LoVo (cell line): ENCODE measurements at places on chromosomes 16 and 17.

- DNase-seq = no peak
These were observed 15.9 kb upstream of the CLEC18C start for GRCh38 chr16:70157477-70158260.

- DNase-seq = no peak
These were observed 30.4 kb downstream of the PPM1D start for GRCh38 chr17:60630352-60630751.

- DNase-seq = no peak
These were observed 119.4 kb upstream of the METRNL start for GRCh38 chr17:82959990-82960418.

DNA sequence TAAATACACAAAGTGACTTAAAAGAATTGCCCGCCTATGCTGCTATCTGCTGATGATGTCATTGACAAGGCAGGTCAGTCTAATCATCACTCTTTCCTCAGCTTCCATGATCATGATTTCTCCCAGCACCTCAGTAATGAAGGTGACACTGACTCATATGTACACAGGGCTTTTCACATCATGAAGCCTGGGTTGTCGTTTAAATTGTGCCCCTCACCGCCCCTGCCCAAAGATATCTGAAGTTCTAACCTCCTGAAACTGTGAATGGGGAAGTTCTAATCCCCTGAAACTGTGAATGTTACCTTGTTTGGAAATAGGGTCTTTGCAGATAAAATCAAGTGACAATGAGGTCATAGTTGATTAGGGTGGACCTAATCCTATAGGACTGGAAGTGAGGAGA lies 17.4 kb upstream of the GPRC5C start:
- DNase-seq = no peak

GRCh38 chr17:44346064-44346844 lies 1.2 kb downstream of the GRN start:
- no peak for DNase-seq

GRCh38 chr17:29074488-29074887 lies 31.5 kb downstream of the PIPOX start:
- no peak for DNase-seq

- peak; percentile 31 for DNase-seq
These were observed 55.9 kb downstream of the MYO18A start for GRCh38 chr17:29124135-29124924.

GRCh38 chr17:5585836-5586521 lies 1.7 kb upstream of the NLRP1 start:
- DNase-seq = peak; percentile 12

DNA sequence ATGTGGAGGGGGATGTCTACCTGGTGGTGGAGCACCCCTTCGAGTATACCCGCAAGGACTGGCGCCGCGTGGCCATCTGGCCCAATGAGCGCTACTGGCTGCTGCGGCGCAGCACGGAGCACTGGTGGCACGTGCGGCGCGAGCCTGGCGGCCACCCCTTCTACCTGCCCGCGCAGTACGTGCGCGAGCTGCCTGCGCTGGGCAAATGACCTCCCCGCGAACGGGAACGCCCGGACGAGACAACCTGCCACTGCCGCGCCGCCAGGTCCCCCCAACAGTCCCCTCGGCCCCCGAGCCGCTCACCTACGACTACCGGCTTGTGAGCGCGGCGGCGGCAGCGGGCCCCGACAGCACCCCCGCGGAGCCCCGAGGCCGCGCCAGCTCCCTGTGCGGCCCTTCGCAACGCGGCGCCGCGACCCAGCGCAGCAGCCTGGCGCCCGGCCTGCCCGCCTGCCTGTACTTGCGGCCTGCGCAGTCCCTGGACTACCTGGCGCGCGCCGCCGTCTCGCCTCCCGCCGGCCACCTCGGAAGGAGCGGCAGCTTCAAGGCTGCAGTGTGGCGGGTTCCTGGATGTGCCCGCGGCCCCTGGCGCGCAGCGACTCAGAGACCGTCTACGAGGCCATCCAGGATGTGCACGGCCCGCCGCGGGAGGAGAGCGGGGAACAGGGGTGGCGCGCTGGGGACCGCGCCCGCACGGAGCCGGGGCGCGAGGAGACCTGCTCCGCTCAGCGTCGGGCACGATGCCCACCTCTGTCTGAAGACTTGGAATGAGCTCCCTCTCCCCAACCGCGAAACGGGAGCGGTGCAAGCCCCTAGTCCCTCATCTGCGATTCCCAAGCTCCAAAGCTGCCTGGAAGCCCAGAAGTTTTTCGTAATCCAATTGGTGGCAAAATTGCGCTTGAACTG lies 48.7 kb upstream of the AMZ2 start:
- no peak for DNase-seq

- DNase-seq = no peak
These were observed 29.4 kb downstream of the MSI2 start for GRCh38 chr17:57285701-57286100.

GRCh38 chr16:82395212-82395611 lies 225.2 kb upstream of the MPHOSPH6 start:
- DNase-seq = no peak

- peak; percentile 36 for DNase-seq
These were observed 46.3 kb downstream of the ERN1 start for GRCh38 chr17:64083563-64084085.

- DNase-seq = no peak
These were observed 45.1 kb downstream of the WDR45B start for GRCh38 chr17:82602986-82603710.
